Fibroblast of the aortic adventitia (primary cell): ENCODE measurements at places on chromosomes 4 and X. TPM values are rescaled to one million over a fixed set of nuclear protein-coding genes. Genes with fewer than 3 reads are reported as not detected.
A peak's percentile ranks its signal among the peaks of the same experiment; 100 is the strongest.

TMSB15C gene
- 3.3 and 5.1 TPM in 2 replicates for total RNA-seq

DNA sequence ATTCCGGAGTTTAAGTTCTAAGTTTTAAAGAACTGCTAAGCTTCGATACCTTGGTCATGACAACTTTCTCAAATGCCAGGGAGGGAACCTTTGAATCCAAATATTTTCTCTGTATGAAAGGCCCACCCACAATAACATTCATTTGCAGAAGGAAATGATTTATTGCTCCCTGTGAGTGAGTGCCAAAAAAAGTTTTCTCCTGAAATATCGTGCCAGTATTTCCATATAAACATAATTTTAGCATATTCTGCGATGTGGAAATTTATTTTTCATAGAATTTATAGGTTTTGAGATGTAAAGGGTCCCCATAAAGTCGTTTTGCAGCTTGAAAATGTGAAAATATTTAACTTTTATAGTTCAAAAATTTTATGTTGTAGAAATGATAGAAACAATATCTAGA lies 53.9 kb downstream of the BMPR1B start:
- peak; percentile 43 for DNase-seq

VCX3A gene
- not detected in 2 replicates for total RNA-seq

DNA sequence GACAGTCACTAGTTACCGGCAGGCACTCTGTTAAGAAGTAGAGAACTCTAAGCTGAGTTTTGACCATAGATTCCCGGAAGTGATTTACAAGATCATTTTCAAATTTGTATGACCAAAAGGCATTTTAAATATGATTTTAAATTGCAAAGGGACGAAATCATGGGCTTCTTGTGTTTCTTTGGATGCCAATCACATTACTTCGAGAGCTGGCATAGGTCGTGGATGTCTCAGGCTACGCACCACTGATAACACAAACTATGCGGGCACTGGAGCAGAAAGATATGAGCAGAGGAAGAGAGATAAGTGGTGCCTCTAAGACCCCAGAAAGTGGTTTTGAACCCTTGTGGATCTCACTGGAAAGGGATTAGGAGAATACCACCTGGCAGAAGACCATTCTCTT lies 294.2 kb upstream of the FTHL17 start:
- no peak for DNase-seq

- no peak for DNase-seq
Observed at GRCh38 chr4:150381609-150382008, 200.3 kb upstream of the MAB21L2 start.

- no peak for DNase-seq
Observed at GRCh38 chrX:17368002-17368401, 7.0 kb upstream of the NHS start.

DNA sequence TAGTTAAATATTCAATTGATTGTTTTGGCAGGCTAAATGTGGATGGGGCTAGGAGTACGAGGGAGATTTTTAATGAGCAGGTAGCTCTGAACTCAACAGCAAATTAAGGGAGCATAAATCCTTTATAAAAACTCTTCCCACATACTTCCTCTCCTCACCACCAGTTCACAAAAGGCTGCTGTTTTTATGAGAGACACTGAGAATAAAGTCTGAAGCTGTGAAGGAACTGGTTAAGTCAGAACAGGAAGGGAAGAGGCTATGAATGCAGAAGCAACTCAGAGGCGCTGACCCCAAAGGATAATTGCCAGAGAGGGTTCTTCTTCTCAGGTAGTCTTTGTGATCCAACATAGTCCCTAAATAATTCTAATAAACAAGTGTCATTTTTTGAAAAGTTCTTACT lies 406.1 kb downstream of the GPM6A start:
- no peak for DNase-seq

- DNase-seq, result no peak
Observed at GRCh38 chr4:8842614-8843013, 29.0 kb downstream of the HMX1 start.

DNA sequence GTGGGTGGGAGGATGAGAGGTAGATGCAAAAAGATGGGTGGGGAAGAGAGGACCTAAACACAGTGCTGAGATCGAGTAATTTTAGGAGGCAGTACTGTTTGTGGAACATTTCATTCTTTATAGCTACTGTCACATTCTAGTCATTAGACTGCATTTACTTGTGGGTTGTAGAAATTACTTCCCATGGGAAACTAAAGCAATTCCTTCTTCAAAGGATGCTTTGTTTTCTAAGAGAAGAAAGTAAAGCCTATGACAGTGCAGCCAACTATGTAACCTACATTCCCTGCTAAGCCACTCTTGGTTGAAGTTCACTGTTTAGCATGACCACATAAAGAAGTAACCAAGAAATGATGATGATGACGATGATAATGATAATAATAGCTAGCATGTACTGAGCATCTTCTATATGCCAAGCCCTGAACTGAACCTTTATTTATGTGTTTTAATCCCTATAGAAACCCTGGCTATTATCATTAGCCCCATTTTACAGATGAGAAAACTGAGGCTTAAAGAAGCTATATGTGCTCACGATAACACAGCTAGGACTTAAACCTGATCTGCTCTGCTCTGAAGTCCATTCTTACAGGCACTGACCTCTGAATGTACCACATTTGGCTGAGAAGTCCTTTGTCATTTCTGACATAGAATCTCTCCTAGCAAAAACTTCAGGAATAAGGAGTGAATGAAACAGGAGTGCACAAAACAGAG lies 114.5 kb upstream of the KIT start:
- peak; percentile 10 for DNase-seq

GRCh38 chr4:19193274-19193981 lies 1058.3 kb upstream of the SLIT2 start:
- no peak for DNase-seq

GRCh38 chr4:156515295-156515694 lies 456.3 kb downstream of the PDGFC start:
- no peak for DNase-seq
